ENCODE measurements at places on chromosomes 4 and X.

DNA sequence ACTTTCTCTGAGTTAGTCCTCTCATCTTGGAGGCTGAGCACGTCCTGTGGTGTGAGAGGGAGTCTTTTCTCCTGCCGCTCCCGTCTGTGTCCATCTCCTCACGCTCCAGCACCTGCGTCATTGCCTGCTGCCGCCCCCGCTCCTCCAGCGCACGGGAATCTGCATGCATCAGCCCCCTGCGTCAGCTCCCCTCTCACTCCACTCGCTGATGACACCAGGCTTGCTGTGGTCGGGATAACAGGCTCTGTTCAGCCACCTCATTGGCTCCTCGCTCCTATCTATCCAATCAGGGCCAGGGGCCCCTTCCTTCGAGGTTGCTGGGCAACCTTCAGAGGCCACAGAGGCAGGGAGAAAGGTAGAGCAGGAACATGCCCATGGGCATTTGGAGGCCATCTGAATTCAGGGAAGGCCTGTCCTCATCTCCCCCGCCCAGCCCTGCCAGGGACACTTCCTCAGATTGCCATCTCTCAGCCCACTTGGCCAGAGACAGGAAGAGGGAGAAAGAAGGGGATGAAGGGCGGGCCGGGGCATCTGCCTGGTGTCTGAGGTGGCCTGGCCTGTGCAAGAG lies 9.3 kb downstream of the ZNF185 start:
- DNase-seq, result peak; percentile 46

DNA sequence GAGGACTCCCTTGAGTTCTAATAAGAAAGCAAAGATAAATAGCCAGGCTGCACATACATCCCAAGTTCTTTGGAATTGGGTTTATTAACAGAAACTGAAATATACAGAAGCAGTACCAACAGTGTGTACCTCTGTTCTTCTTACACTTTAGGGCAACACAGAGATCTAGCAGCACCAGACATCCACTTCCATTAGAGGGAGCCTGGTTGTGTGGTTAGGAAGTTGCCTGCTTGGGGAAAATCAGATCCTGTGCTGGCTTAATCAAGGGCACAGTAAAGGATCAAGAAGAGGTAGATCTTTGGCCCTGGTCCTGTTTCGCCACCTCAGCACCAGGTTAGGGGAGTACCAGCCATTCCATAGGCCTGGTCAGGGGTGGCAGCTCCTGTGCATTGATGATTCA lies 231.1 kb upstream of the ARHGAP24 start:
- DNase-seq, result no peak

DNA sequence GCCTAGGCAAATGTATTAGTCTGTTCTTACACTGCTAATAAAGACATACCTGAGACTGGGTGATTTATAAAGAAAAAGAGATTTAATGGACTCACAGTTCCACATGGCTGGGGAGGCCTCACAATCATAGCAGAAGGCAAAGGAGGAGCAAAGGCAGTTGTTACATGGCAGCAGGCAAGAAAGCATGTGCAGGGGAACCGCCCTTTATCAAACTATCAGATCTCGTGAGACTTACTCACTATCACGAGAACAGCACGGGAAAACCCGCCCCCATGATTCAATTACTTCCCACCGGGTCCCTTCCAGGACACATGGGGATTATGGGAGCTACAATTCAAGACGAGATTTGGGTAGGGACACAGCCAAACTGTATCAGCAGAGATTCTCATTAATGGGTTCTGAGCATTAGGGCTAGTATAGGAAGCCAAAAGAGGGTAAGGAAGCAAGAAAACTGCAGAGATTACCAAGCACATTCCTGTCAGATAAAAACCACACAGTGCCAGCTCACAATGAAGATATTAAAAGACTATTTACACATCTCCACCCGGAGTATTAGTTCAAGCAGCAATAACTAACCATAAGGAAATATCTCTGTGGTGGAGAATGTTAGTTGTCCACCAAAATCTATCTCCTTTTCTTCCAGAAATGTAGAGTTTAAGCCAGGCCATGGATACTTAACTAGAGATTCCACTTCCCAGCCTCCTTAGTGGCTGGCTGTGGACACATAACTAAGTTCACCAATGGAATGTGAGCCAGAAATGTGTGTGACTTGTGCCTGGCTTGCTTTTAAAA lies 61.2 kb upstream of the HOPX start:
- no peak for DNase-seq

DNA sequence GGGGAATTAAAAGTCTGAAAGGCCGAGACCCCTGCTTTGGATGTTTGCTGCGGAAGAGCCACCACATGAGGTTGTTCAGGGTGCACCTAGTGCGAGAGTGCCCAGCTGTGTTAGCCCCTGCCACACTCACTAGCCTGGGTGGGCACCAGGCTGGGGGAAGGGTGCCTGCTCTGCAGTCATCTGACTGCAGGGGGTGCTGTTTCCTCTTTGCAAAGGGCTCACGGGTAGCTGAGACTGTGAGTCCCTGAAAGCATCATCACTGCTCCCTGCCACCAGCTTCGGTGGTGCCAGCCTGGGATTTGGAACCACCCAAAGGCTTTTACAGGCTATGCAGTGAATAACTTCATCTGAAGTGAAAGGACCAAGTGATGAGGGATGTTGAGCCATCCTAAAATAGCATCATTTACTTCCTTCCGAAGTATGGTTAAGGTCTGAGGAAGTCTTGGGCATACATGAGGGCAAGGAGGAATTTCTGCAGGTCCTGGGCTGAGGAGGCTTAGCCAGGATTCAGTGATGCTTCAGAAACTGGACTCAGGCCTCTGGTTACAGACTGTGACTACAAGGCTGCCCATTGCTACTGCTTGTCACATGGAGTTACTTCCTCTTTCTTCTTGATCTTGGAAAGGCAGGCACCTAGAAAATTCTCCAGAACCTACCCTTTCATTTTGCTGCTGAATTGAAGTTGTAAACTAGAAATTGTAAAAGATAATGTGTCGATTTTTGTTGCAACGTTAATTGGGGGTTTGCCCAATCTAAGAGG lies 293.2 kb upstream of the PRPS2 start:
- DNase-seq, result no peak

GRCh38 chr4:15294832-15295231 lies 133.0 kb upstream of the C1QTNF7 start:
- no peak for DNase-seq

DNA sequence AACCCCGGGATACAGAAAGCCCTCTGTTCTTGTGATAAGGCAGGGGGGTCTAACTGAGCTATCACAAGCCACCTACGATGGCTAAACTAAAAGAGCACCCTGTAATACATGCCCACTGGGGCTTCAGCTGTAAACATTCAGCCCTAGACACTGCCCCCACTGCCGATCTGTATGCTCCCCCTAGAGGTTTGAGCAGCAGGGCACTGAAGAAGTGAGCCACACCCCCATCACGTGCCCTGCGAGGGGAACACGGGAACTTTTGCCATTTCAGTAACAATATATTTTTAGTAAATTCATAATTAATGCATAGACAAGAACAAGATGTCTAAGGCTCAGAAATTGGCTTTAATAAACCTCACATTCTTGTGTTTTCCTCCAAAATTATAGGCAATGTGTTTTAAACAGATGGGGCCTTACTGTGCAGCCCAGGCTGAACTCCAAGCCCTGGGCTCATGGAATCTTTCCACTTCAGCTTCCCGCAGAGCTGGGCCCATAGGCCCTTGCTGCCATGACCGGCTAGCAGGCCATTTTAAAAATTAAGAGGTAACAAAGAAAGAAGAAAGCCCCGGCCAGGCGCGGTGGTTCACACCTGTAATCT lies 235.3 kb upstream of the SFRP2 start:
- no peak for DNase-seq

DNA sequence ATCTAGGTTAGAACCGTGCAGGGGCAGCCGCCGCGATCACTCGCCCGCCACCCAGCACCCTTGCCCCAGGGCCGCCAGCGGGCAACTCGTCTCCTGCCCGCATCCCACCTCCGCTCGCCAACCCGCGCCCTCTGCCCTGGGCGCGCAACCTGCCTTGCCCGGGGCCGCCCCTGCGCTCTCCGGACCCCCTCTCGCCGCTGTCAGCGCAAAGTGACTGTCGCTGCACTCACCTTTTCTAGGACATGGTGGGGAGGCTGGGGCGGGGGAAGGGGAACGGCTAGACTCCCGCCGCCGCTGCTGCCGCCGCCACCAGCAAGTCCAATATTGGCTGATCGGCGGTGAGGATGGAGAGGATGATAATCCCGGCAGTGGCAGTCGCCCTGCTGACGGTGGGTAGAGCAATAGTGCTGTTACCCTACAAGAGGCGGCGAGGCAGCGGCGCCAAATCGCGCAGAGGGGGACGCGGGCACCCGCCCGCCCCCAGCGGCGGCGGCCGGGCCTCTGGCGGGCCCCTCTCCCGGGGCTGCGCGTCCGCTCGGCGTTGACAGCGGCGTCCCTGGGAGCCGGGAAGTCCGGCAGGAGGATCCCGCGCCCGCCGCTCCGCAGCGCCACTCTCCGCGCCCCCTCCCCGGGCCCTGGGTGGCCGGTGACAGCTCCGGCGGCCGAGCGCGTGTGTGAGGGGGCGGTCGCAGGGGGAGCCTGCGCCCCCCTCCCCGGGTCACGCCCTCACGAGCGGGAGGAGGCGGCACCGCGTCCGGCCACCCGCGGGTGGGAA lies 2.3 kb upstream of the NR3C2 start:
- DNase-seq, result no peak

- no peak for DNase-seq
Measured at GRCh38 chrX:87727620-87728019, 210.0 kb downstream of the KLHL4 start.

DNA sequence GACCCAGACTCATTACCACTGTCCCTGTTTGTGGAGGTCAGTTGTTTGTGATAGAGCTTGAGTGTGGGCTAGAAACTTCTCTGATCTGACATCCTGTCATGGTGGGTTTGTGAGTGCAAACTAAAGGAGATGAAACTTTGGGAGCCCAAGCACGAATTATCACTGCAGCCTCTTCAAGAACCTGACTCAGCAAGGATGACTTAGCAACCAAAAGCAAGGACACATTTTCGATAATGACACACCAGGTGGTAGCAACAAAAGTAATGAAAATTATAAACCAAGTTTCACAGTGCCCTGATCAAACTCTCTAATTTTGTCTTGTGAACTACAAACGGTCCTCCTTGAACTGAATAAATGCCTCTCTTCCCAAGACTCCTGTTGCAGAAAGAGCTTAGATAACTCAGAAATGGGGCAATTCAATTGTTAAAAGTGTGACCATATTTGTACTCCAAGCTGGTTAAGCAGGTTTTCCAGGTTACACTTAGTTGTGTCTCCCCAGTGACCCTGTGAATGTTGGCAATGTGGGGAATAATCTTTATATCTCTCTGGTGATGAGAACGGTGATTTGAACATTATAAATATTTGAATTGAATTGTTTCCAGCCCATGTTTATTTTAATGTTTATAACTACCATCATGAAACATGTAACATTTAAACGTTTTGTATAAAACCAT lies 52.6 kb upstream of the ATP8A1 start:
- DNase-seq, result peak; percentile 27

- DNase-seq, result no peak
Measured at GRCh38 chrX:133258481-133258880, 40.3 kb upstream of the TFDP3 start.

- no peak for DNase-seq
Measured at GRCh38 chr4:38129460-38130227, 169.4 kb downstream of the PTTG2 start.

DNA sequence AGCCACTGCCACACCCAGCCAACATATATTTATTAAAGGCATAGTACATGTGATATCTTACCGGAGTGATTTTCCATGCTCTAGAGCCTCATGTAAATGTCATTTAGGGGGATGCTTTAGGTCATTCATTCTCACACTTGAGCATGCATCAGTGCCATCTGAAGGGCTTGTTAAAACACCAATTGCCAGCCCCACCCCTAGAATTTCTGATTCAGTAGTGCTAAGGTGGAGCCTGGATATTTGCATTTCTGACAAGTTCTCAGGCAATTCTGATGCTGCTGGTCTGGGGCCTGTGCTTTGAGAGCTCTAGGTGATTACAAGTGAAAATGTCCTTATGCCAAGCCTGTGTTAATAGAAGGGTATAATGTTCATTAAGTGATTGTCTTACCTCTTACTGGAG lies 107.7 kb downstream of the PHEX start:
- no peak for DNase-seq

- DNase-seq, result no peak
Measured at GRCh38 chr4:148364525-148364924, 77.7 kb downstream of the NR3C2 start.

- DNase-seq, result no peak
Measured at GRCh38 chrX:130563476-130563875, 161.7 kb downstream of the RBMX2 start.

DNA sequence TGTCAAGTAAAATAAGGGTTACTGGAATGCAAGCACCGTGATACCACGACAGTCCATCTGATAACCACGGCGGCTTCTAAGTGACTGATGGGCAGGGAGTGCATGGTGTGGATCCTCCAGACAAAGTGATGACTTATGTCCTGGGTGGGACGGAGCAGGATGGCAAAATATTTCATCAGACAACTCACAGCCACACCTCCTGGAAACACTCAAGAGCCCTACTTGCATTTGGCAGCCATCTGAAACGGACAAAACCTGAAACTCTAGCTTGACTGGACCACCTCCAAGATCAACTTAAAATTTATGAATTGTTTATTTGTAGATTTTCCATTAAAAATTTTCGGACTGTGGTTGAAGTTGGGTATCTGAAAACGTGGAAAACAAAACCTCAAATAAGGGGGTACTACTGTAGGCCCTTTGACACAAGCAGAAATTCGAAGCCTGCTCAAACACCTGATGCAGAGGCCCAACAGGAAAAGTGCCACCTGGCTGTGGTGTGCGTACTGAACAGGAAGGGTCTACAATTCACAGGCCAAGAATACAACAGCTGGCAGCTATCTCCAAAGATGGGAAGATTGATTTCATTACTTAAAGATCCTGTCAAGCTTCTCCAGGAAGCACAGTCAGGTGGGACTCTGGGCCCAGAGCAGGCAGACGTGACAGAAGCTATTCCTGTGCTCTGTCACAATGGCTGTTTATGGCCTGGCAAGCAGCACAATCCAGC lies 26.0 kb downstream of the LRIT3 start:
- DNase-seq, result no peak

DNA sequence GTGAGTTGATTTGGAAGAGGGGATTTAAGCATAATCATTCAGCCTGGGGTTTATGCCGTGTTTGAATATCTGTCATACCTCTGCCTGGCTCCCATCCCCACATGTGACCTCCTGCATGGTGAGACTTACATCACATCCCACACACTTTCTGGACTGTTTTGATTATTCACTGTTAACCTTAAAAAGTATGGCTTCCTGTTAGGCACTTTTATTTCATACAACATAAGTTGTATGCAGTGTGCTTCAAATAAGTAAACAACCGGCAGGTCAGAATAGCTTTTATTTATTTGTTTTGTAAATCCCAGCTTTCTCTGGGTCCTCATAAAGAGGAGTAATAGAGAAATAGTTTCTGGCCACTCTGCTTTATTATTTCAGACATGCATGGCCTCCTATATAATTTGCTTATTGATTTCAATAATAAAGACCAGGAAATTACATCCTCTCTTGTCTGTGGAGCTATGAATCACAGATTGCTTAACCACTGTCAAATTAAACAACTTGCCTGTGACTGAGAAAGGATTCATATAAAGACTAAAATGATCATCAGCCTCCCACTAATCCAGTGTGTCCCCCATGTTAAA lies 376.8 kb upstream of the ZFP42 start:
- DNase-seq, result no peak

- no peak for DNase-seq
Measured at GRCh38 chr4:159855731-159856130, 752.9 kb downstream of the RAPGEF2 start.

- no peak for DNase-seq
Measured at GRCh38 chr4:120691536-120691935, 231.0 kb downstream of the PRDM5 start.

Data from left kidney (tissue), 8 donors.